ENCODE measurements at places on chromosomes 3 and 15.

DNA sequence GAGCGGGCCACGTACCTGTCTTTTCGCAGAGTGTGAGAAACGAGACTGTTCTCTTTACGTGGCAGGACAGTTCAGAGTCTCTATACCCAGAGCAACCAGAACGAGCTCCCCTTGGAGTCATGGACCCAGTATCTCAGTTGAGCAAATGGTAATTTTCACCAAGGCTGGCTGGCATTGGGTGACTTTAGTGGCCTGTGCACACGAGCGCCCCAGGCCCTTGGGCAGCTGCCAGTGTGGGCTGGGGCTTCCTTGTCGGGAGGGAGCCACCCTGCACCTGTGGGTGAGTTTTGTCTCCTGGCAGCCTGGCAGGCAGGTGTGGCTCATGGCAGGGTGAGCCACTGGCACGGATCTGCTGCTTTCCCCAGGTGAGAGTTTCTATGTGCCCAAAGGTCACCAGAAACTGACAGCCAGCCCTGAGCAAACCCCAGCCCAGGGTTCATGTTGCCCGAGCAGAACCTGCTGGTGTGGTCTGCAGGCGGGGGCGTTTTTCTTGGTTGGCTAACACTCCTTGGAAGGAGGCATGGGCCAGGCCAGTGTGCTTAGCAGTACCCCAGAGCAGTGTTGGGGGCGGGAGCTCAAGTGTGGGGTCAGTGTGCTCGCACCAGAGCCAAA, 135.0 kb downstream of the TJP1 start:
- no peak for DNase-seq

GRCh38 chr3:188264226-188265207, 110.6 kb downstream of the LPP start:
- DNase-seq: peak; percentile 38

GRCh38 chr3:59422312-59422711, 372.5 kb upstream of the CFAP20DC start:
- peak; percentile 62 for DNase-seq

GRCh38 chr15:61227950-61228936, 859 bp downstream of the RORA start:
- peak; percentile 28 for DNase-seq

- DNase-seq: no peak
Measured at GRCh38 chr15:46961795-46962194, 755.5 kb upstream of the SEMA6D start.

GRCh38 chr15:61038910-61039309, 190.2 kb downstream of the RORA start:
- DNase-seq: no peak

GRCh38 chr3:185420762-185421161, 57.8 kb downstream of the MAP3K13 start:
- peak; percentile 4 for DNase-seq

- no peak for DNase-seq
Measured at GRCh38 chr3:116445990-116446389, 703 bp upstream of the LSAMP start.

GRCh38 chr15:51425517-51426040, 84.1 kb downstream of the GLDN start:
- peak; percentile 8 for DNase-seq

Data from fibroblast of skin of scalp (primary cell).